ENCODE measurements at places on chromosomes 16 and 17.

DNA sequence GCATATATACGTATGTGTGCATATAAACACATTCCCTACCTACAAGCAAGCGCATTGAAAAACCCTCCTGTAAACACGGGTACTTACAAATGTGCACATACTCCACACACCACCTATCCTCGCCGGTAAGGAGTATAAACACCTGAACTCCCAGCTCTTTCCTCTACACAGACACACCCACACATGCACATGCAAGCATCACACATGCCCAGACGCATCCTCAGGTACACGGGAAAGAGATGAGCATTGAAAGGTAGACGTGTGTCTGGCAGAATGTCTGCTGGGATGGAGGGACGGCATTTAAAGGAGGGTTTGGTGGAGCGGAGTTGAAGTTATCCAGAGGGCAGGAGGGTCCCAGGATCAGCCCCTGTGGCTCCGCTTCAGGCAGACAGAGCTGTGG is 4.7 kb upstream of the SMTNL2 start:
- DNase-seq = no peak

GRCh38 chr16:28925386-28926228 is 569 bp upstream of the RABEP2 start:
- peak; percentile 75 for DNase-seq

DNA sequence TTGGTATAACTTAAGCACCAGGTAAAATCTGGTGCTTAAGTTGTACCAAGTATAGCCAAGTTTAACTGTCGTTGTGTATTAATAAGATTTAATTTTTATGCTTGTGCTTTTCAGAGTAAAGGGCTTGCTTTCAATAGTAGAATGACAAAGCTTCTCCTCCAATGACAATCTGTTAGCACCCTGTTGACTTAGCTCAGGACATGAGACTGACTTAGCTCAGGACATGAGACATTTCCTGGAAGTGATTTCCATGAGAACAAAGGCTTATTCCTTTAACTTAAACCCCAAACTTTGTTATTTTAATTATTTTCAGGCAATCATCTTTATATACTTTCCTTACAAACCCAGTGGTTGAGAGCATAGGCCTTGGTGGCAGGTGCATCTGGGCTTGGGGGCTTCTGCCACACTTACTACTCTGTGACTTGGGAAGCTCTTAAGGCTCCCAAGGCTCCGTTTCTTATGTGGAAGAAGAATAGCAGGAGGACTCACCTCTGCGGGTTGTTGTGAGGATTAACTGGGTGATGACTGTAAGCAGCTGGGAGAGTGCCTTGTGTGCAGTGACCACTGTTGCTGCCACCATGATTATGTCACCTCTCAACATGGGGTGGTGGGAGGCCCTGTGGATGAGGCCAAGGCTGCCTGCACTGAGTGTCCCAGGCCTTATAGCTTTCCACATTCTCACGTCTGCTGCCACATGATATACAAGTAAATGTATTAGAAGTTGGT is 59.4 kb upstream of the CMIP start:
- DNase-seq = no peak

GRCh38 chr16:75023009-75023408 is 24.2 kb downstream of the ZNRF1 start:
- DNase-seq = no peak

DNA sequence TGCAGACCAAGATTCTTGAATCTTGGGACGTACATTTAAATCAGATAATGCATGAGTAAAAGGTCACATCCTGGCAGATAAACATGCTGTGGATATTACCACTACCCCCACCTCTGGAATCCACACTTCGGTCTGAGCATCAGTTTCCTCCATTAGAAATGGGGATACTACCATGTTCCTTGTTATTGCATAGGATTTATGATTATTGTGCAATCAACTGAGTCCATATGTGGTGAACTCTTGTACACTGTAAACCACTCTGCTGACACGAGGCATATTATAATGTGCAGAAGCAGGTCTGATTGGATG is 108.7 kb downstream of the VAT1L start:
- no peak for DNase-seq

- no peak for DNase-seq
These were observed 14.1 kb upstream of the NKD1 start for GRCh38 chr16:50534091-50534490.

DNA sequence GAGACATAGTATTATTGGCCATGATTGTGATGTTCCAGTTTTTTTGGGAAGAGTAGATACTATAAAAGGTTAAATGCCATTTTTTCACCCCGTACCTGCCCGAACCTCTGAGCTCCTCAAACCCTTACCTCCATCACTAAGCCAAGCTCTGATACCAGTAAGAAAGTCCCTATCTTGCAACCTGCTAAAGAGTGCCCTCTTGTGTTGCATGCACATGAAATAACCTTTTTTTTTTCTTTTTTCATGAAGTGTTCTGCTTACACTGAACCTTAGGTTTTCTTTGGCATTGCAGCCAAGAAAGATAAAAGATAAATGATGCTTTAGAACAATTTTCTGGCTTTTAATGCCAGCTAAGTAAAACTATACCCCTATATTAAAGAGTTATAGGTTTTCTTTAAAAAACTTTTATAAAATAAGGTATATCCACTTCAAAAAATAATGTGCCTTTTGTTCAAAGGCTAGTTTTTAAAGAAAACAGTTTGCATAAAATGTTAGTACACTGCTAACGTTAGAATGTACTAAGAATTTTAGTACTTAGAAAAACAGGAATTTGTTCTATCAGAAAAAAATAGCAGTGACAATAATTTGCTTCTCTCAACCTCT is 295.3 kb upstream of the PMFBP1 start:
- DNase-seq = peak; percentile 22

- DNase-seq = no peak
These were observed 2.1 kb downstream of the TXNDC11 start for GRCh38 chr16:11740567-11740966.

GRCh38 chr17:17401271-17401781 is 75.5 kb upstream of the MED9 start:
- DNase-seq = no peak

GRCh38 chr17:73013301-73013700 is 79.2 kb downstream of the SLC39A11 start:
- DNase-seq = no peak

DNA sequence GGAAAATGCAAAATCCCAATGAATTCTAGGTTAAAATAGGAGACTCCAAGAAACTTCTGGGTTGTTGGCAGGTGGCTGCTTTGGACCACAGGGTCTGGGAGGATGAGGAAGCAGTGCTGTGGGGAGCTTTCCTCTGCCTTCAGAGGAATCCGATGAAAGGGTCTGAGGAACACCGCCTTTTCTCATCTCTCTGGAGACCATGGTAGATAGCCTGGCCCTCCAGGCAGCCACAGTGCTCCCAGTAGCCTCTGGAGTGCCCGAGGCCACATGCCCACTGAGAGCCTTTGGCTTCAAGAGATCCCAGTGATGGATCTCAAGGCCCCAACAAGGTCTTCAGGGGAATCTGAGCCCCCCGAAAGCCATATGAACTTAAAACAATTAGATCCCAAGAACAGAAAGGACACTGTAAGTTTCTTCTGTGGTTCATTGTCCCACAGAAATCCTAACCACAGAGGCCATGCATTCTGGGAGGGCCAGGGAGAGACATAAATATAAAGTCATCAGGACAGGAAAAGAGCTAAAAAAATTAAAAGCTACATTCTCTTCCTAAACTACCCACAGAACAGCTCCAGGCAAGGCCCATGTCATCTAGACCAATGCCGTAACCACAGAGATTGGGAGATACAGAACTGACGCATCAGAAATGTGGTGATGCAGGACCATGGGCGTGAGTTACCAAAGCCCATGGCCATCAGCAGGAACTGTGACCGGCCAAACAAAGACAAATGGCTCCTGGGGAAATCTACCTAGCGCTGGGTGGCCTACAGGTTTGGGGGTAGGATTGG is 24.3 kb downstream of the TK2 start:
- no peak for DNase-seq

DNA sequence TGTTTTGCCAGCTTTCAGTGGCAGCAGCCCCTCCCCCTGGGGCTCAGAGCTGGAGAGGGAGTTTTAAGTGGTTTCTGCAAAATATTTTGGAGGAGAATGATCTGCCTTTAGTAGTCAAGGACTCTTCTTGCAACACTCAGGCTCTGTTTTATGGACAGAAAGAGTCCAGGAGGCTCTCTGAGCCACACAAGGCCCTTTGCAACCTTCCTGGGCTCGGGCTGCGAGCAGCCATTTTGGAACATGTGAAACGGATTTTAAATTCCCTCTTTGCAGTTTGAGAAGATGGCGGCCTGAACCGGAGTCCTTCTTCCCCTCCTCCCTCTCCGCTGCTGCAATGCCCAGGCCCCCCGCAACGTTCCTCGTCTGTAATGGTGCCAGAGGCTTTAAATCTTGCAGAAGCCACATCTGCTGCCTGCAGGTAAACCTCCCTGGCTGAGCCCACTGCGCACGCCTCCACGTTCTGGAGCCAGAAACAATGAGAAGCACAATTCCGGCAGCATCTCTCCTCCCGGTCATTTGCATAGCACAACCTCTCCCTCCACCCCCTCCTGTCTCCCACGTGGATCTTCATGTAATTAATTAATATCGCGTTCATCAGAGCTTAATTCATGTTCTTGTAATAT is 386.1 kb downstream of the SEC14L1 start:
- no peak for DNase-seq

GRCh38 chr16:20515688-20516090 is 60.5 kb downstream of the ACSM2B start:
- no peak for DNase-seq

GRCh38 chr16:14062261-14062660 is 8.9 kb upstream of the MRTFB start:
- DNase-seq = no peak

GRCh38 chr16:4083347-4083870 is 32.8 kb downstream of the ADCY9 start:
- no peak for DNase-seq

Data from AG08396 (cell line).